Fibroblast of skin of back (primary cell): ENCODE measurements at places on chromosomes 4 and X.

GRCh38 chr4:15213302-15213970 lies 211.2 kb downstream of the CPEB2 start:
- DNase-seq: no peak

GRCh38 chr4:110484029-110484428 lies 8.1 kb downstream of the ENPEP start:
- no peak for DNase-seq

DNA sequence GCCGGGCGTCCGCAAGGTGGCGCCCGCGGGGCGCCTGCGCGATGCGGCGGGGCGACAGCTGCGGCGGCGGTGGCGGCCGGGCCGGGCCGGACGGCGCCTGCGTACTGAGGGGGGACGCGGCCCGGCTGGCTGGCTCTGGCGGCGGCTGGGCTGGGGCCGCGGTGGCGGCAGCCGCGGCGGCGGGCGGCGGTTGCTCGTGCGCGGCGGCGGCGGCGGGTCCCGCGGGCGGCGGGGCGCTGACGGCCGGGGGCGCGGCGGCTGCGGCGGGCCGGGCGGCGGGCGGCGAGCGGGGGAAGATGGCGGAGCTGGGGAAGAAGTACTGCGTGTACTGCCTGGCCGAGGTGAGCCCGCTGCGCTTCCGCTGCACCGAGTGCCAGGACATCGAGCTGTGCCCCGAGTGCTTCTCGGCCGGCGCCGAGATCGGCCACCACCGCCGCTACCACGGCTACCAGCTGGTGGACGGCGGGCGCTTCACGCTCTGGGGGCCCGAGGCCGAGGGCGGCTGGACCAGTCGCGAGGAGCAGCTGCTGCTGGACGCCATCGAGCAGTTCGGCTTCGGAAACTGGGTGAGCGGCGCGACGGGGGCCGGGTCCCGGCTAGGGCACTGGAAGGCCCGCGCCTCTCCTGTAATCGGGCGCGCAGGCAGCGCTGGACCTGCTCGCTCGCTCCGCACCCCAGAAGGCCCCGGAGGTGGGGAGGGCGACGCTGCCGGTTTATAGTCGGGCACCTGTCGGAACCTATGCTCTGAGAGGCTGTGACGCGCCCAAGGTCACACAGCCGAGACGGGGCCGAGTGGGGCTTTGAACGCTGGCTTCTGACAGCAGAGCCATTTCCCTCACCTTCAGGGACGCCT lies at the start of gene TADA2B:
Gene TADA2B (plus strand): TSS at position 89 of the 853 bp plus-strand sequence. CDS start 208 bp downstream, at position 297.
- peak; percentile 40 for DNase-seq

DNA sequence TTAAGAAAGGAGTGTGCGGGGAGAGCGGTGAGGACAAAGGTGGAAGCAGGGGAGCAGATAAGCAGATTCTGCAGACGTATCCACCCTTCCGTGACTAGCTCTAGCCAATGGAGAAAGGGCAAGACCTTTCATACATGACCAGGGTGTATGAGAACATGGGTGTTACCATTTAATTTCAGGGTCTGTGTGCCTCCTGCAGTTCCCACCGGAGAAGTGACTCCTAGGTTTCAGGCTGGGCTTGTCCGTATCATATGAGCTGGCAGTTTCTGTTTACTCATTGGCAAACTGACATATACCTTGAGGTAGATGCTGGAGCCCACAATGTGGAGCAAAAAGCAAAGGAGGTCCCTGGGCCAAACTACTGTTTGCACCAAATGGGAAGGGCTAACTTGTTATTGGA lies 6.8 kb downstream of the RBM47 start:
- no peak for DNase-seq

DNA sequence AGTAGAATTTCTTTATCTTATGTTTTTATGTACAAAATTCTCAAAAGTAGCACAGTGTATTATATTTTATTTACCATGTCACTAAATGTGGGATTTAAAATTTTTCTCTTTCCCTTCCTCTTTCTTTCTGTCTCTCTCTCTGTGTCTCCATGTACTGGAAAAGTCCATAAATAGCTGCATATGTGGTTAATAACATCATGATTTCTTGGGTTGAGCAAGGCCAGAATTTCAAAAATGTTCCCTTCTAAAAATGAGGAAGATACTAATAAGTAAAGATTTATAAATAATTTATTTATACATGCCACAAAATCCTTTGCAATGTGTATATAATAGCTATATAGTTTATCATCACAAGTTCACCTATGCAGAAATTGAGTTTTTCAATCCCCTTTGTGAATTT lies 29.1 kb upstream of the DKK2 start:
- peak; percentile 36 for DNase-seq

DNA sequence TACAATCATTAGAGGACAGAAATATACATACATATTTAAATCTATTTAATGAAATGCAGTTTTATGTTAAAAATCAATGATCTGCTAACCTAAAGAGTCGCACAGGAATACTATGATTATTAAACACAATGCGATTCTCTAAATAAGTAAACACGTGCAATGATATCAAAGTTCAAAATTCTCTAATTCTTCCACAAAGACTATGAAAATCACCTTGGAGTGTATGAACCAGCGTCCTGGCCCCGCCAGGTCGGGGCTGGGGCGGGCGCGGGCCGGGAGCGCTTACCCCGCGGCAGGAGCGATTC lies 608 bp upstream of the FAM200B start:
- no peak for DNase-seq

GRCh38 chr4:84479663-84480062 lies 19.4 kb downstream of the NKX6-1 start:
- DNase-seq: no peak

DNA sequence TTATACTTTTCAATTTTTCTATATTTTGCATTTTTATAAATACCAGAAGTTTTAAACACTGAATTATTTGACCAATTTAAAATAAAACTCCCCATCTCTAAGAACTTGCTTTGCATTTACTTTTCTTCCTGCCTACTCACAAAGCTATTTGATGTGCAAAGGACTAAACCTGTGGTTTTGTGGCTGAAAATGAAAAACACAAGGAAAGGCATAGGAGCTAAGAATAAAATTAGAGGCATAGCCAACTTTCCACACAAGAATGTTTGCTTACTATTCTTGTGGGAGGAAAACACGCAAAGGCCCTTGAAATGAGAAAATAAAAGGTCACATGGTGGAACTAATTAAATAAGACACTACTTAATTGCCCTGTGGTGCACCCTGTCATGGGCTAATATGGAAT lies 221.2 kb downstream of the KLHL13 start:
- DNase-seq: no peak

DNA sequence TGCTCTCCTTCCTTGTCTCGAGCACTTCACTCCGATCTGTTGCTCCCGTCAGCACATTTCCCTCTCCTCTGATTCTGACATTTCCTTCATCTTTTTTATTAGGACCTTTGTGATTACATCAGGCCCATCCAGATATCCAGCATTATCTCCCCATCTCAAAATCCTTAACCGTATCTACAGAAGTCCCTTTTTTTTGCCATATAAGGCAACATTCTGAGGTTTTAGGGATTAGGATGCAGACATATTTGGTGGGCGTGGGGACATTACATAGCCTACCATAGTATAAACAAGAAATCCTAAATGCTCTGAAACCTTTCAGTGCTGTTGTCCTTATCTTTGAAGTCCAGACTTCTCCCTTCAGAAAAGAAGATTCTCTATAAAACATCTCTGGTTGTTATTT lies 505.0 kb upstream of the PITX2 start:
- DNase-seq: peak; percentile 24

DNA sequence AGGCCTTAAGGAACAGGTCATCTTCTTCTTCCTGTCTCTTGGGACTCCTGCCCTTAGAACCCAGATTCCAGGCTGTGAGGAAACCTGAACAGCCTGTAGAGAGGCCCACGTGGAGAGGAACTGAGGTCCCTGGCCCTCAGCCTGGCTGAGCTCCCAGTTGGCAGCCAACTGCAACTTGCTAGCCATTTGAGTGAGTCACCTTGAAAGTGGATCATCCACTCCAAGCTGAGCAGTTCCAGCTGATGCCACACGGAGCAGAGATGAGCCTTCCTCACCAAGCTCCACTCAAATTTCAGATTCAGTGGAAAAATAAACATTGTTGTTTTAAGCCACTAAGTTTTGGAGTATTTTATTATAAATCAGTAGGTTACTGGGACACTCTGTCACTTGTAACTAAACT lies 392.5 kb downstream of the BCOR start:
- peak; percentile 80 for DNase-seq

- DNase-seq: no peak
These were observed 25.2 kb downstream of the PHOX2B start for GRCh38 chr4:41723286-41723685.

DNA sequence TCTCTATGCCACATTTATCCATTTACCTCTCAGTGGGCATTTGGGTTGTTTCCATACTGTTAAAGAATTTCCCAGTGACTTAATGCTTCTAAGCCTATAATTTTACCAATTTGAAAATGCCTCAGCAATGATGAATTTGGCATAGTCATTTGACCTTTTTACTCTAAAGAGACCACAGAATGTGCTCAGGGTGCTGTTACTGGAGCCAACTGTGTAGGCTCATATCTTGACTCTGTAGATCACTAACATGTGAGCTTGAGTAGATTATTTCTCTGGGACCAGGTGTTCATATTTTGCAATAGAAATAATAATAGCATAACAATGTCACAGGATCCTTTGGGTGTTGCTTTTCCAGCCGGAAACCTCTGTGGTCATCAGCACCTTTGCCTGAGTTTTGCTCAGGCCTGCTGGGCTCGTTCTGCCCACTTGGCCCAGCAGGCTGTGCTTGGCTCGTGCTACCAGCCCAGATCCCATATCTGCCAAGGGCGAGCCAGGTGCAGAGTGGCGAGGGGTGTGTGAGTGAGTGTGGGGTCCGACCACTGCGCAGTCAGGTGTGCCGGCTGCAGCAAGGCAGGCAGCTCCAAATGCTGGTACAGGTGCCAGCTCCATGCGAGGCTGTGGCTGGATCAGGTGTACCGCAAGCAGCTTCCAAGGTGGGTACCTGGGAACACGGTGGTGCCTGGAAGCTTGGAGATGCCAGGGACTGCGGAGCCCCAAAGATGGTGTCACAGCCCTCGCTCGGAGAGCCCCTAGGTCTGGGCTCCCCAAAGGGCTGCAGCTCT lies 70.6 kb upstream of the ANK2 start:
- peak; percentile 24 for DNase-seq

DNA sequence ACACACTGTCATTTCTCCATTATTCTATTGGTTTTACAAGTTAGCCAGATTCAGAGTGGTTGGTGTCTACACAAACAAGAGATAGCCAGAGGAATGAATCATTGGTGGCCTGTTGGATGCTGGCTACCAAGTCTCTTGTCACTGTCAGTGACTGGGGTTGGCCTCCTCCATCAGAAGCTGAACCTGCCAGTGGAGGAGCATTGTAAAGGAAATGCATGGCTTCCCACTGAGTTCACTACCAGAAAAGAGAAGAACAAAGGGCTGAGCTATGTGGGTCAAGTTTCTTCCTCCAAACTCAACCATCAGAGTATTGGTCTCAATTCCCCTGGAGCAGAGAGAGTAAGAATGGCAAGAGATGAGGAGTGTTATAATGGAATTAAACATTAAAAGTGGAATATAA lies 26.5 kb upstream of the ANKRD50 start:
- no peak for DNase-seq

DNA sequence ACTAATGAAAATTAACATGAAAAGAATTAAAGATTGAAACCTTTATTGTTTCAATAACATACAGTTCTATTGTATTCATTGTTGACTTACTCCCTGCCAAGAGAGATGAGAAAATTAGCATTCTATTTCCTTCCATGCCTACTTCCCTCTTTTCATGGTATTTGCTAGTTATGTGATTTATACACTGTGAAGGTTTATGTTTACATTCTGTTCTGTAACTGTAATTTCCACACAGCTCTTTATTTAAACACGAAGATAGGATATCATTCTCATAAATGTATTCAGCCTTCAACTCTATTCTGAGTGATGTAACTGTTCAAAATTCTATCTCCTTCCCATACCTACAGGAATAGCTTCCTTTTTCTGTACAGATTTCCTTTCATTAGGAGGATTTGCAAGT lies 6.6 kb downstream of the CCDC110 start:
- no peak for DNase-seq

GRCh38 chr4:8248091-8248490 lies 21.5 kb upstream of the HTRA3 start:
- DNase-seq: peak; percentile 8

DNA sequence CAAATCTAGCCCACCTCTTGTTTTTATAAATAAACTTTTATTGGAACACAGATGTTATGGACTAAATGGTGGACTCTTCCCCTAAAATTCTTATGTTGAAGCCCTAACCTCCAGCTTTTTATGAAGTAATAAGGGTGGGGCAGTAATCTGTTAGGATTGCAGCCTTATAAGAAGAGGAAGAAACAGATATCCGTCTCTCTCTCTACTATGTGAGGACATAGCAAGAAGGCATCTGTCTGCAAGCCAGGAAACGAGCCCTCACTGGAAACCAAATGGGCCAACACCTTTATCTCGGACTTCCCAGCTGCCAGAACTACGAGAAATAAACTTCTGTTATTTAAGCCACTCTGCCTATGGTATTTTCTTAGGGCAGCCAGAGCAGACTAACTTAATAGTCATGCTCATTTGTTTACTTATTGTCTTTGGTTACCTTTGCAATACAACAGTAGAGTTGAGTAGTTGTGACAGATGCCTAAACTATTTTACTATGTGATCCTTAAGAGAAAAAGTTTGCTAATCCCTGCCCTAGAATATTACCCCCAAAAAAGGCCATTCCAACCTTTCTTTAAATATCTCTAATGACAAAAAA lies 67.4 kb downstream of the MANBA start:
- no peak for DNase-seq

DNA sequence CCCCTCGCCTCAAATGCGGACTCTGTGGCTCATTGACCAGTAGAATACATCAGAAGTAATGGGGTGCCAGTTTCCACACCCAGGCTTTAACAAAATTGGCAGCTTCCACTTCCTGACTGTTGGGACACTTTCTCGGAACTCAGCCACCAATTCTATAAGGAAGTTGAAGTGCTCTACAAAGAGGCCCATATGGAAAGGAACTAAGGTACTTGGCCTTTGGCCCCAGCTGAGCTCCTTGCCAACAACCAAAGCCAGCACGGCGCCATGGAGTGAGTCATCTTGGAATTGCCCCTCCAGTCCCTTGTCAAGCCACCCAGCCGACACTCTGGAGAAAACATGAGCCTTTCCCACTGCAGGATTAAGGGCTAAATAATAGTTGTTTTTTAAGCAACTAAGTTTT lies 262.2 kb upstream of the INTU start:
- no peak for DNase-seq

GRCh38 chr4:60683357-60683756 lies 516.8 kb upstream of the ADGRL3 start:
- DNase-seq: peak; percentile 98

DNA sequence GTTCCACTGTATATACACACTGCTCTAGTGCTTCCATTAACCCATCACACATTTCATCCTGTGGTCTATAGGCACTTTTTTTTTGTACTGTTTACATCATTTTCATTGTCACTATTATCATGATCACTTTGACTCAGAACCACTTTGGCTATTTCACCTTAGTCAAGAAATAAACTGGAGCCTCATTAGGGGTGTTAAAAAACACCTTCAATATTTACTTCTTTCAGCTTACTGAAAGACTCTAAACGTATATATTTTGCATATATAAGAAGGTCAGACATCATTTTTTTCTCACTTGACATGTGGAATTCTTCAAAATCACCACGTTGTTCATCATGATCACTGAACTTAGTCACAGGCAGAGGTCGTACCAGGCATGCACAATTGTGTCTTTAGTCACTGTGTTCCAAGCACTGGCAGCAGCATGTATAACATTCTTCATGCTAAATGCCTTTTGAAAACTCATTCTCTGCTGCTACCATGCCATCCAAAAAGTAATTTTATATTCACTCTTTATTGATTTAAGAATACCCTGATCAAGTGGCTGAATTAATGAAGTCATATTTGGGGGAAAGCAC lies 229.2 kb upstream of the ARSJ start:
- DNase-seq: peak; percentile 81
